Stimulated activated CD4-positive, alpha-beta T cell treated with anti-CD3 and anti-CD28 coated beads, Interleukin-4, amount 100 ng/mL, for 24 hours (primary cell): ENCODE measurements at places on chromosomes 2 and 18.

GRCh38 chr18:1585881-1586488 is 681.3 kb downstream of the ADCYAP1 start:
- no peak for DNase-seq

DNA sequence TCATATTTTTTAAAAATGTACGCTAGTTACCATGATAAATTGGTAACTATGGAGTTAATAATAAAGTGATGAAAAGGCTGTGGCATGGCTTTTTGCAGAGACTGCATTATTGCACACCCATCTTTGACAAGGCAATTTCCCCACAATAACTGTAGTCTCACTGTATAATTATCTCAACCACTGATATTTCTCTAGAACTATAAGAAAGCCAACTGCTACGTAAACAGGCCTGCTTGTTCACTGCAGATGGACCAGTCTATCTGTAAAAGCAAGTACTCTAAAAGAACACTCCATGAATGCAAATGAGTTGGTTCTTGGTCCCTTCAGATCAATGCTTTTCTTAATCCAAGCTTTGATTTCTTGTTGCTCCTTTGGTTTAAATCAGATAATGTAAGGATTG is 218.7 kb downstream of the RBM43 start:
- DNase-seq, result no peak

DNA sequence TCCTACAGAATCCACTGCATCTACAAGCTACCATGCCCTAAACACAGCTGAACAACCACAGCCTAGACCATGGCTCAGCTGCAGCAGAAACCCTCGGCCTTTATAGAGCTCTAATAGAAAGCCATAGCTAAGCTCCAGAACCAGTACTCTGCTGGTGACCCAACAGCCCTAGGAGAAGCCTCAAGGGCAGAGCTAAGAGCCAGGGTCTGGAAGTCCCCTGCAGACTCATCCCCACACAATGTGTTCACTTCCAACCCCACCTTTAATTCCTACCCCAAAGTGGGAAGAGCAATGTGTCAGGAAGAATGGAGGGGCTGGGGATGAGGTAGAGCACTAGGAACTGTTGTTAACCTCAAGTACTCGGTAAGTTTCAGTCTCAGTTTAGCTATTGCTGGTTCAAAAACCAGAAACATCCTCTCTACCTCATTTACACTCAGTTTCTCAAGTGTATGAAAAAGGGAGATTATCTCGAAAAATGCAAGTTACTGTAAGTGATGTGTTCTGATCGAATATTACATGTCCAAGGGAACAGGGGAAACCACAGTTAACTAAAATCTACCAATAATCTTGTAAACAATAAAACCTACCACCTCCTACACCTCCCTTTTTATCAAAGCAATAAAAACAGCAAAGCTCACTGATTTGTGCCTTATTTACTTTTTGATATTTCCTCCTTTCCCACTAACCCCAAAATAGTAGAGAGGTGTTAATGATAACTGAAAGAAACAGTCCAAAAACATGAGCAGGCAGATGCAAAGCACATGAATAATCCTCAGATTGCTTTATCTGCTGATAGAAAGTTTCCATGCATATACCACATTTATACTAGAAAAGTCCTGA is 36.2 kb downstream of the THADA start:
- DNase-seq, result peak; percentile 16

GRCh38 chr2:119196301-119197125 is 27.1 kb upstream of the STEAP3 start:
- no peak for DNase-seq

DNA sequence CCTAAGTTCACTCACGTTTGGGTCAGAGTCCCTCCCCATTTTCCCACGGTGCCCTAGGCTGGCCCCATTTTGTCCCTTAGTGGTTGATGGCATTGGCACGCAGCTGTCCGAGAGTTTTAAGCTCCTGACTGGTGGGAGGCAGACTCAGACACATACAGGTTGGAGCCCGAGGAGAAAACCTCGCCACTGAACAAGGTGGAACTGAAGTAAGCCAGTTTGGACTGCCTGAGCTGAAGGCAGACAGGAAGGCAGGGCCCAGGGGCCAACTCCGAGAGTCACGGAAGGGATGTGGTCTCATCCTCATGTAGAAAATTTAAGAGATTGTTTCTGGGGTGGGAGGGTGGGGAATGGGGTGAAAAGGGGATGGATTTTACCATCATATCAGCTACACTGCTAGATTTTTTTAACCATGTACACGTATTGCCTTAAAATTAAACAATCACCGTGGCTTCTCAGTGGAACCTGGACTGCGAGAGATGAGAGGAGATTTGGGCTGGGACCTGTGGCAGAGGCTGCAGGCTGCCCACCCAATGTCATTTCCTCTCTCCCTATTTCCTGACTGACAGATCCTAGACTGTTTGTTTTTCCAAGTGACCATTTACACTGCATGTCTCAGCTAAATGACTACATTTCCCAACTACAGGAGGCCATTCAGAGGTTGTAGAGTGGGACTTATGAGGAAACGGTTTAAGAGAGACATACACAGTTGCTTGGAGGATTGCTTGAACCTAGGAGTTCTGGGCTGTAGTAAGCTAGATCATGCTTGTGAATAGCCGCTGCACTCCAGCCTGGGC is 19.4 kb upstream of the NMUR1 start:
- no peak for DNase-seq

GRCh38 chr18:27447451-27447881 is 262.4 kb upstream of the CHST9 start:
- no peak for DNase-seq

DNA sequence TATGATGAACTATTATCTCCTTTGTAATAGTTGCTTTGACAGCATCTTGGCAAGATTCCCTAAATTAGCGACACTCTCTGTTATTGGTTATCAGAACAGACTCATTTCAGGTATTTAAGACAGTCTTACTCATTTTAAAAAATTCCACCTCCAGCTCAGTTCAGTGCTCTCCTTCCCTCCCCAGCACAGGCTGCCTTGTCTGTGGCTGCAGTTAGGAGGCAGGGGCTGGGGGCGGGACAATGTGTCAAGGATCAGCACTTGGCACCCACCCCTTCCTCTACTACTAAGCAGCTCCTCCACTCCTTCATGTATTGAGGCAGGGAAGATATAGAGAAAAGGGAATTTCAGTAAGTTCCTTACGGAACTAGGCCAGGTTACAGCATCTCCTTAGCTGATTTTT is 85.0 kb downstream of the VSNL1 start:
- no peak for DNase-seq

- DNase-seq, result no peak
These were observed 25.6 kb downstream of the TRPM8 start for GRCh38 chr2:233942731-233943130.

GRCh38 chr18:79639072-79639829 is 40.4 kb upstream of the CTDP1 start:
- no peak for DNase-seq

- no peak for DNase-seq
These were observed 992.8 kb upstream of the FANCL start for GRCh38 chr2:59233920-59234319.

DNA sequence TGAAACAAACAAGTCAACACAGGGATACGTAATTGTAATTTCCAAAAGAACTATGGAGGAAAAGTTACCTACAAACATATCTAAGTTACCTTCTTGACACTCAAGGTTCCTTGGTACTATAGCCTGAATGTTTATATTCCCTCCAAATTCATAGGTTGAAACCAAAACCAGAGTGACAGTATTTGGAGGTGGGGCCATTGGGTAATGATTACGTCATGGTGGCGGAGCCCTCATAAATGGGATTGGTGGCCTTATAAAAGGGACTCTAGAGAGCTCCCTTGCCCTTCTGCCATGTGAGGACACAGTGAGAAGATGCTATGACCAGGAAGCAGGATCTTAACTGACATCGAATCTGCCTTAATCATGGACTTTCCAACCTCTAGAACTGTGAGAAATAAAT is 87.3 kb downstream of the PMAIP1 start:
- DNase-seq, result no peak

DNA sequence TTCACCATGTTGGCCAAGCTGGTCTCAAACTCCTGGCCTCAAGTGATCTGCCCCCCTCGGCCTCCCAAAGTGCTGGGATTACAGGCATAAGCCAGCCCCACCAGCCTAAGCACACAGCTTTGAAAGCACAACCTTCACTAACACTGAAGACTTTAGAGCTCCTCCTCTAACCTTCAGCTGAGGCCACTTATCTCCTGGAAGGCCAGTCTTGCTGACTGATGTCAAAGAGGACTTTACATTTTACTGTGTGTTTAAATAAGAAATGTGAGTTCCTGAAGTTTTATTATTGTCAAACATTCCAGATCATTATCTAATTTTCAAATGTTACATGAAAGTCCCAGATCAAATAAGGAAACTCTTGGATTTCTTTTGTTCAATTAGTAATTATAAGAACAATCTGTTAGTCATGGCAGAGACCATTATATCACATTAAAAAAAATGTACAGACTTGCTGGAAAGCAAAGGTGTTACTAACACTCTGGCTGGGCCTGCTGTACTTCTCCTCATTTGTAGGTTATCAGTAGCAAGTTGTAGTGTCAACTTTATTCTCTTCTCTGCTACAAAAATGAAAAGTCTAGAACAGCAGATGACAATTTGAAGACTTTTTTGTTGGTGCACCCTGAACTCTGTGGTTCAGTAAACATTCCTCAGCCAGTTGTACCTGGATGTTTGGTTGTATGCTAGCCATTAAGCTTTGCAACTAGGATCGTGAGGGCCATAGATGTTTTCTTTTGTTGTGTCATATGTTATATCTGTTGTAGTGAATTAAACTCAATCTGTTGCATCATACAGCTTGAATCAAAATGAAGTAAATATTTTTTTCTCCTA is 80.0 kb downstream of the AOX1 start:
- DNase-seq, result no peak

GRCh38 chr2:20625491-20626391 is 25.2 kb downstream of the HS1BP3 start:
- no peak for DNase-seq

DNA sequence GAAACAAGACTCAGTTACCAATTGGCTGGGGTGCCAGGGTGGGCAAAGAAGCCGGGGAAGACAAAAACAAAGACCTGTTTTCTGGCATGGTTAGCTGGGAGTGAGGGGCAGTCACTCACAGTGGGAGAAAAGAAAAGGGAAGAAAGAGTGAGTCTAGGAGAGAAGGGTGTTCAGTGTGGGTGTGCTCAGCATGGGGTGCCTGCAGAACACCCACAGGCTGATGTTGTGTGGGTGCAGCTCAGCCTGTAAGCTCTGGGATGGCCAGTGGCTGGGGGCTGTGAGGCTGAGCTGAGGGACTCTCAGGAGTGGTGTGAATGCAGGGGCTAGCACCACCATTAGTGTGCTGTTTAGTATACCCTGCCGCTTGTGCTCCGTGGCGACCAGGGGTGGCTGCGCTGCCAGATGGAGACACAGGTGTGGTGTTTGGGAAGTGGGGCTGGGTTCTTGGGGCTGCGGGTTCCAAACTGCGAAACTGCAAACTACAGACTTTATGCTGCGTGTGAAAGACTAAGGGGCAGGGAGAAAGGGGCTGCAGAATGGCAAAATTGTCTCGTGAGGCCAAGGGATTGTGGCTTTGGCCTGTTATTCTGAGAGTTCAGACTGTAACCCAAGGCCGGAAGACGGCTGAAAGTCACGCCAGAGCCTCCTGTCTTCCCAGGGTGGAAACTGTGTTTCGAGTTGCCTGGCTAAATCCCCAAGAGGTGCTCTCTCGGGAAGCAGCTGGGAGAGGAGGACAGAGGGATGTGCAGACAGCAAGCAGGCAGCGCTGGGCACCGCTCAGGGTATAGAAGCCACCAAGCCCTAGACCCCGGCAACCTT is 156.3 kb downstream of the TTC32 start:
- DNase-seq, result no peak

DNA sequence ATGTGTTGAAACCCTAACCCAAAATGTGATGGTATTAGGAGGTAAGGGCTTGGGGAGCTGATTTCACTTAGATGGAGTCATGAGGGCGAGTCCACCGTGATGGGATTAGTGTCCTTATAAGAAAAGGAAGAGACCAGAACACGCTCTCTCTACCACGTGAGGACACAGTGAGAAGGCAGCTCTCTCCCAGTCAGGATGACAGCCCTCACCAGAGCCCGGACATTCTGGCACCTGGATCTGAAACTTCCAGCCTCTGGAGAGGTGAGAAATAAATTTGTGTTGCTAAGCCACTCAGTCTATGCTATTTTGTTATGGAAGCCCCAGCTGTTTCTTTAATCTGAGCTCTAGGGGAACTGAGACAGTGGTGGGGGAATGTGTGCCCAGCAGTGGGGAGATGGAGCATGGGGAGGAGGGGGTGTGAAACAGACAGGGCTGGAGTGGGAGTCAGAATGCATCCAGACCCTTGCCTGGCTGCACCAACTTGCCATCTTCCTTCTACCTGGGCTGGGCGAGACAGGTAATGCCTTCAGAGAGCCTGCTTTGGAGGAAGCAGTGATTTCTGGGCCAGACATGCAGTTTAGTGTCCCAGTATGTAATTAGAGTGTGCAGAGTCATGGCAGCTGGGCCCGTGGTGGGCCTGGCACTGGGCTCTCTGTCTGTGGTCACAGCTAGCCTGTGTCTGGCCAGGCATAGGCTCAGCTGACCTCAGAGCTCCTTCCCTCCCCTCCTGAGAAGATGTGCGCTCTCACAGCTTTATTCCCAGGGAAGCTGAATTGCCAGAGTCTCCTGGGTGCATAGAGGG is 38.1 kb downstream of the RHOB start:
- DNase-seq, result no peak

DNA sequence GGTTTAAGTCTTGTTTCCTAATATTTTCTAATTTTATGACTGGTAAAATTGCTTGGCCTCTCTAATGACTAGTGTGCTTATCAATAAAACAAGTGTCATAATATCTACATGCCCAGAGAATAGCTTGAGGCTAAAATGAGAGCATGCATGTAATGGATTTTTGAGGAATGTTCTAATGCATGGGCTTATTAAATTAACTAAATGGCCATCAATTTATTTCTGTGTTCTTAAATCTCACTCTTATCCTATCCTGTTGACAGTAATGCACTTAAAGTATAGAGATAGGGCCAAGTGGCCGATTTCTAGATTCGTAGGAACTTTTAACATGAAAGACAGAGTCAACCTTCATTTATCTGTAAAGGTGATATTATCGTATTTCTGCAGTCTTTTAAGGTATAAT is 252.4 kb upstream of the COL3A1 start:
- no peak for DNase-seq

DNA sequence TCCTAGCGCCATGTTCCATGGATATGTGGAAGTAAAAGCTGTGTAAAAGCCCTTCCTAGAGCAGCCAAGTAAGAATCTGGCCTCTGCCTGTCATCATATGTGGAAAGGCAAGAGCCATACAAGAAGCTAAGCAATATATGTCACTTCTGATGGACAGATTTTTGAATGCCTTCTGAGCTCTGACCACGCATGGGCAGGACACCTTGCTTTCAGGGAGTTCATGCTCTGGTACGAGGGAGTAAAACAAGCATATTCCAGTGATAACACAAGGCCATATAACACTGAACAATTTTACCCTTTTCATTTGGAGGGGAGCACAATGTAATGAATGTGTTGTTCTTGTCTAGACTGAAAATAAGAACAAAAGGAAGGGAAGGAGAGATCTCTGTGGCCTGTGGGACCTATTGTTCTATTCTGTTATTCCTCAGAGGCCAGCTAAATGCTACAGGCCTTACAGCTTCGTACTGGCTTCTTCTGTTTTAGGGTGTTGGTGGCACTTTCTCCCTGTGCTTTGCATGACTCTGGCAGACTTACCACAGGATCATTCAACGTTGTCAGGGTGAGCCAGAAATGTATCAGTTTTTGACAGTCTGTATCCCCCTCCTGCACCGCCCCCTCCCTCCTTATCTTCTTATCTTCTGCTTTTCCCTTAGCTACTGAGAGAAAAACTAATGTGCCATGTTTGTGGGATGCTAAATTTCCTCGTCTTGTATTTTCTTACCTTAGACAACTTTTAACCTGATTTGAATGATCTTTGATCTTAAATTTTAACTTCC is 99.5 kb downstream of the MAP4K4 start:
- no peak for DNase-seq
